ENCODE measurements at places on chromosomes 2 and 18.

GRCh38 chr18:13809531-13810255, 14.3 kb upstream of the MC5R start:
- no peak for DNase-seq

GRCh38 chr2:46079985-46080560, 217.1 kb upstream of the EPAS1 start:
- no peak for DNase-seq

DNA sequence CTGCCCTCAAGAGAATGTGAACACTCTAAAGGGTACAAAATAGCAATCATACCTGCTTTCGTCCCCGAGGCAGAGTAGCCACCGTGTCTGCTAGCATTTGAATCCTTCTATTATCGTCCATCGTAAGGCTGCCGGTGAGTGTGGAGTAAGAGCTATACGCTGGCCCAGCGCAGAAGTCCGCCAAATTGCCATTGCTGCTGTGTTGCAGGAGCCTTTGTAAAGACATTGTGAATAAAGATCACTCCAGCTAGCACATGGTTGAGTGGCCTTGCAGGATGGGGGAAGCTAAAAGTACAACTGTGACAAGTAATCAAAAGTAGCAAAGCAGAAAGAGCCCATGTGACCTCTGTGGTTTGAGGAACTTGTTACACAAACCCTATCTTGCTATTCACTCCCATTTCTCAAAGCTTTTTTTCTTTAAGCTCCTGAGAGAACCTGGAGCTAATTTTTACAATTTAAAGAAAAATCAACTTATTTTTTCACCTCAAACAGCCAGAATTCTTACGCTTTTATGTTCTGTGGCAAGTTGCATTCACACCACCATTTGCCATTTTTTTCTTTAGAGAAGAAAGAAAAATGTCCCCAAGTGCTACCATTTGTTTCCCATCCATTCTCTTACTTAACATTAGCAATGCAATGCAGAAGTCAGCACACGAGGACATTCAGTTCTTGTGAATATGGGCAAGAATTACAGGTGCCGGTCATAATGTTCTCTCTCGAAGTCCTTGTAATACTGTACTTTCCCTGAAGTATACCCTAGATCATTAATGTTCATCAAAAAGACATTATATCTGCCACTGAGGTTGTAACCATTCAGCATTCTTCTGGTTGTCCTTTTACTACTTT, at the start of gene CYTIP:
Gene CYTIP (minus strand): TSS at position 295 of the 846 bp plus-strand sequence. CDS start 69 bp downstream, at position 226.
- no peak for DNase-seq

GRCh38 chr2:70690846-70691245, 77.2 kb downstream of the ADD2 start:
- DNase-seq: no peak

DNA sequence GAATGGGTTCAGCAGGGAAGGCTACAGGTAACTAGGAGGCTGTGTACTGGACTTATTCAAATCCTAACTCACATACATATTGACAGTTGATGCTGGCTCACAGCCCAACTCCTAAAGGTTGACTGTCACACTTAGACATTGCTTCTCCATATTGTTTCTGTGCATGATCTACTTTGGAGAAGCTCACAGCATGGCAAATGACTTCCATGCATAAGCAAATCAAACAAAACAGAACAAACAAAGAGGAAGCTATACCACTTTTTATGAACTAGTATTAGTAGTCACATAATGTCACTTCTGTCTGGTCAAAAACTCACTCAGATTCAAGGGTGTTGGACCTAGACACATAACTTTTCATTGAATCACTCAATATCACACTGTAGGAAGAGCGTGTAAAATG, 43.8 kb upstream of the CDH19 start:
- DNase-seq: no peak

DNA sequence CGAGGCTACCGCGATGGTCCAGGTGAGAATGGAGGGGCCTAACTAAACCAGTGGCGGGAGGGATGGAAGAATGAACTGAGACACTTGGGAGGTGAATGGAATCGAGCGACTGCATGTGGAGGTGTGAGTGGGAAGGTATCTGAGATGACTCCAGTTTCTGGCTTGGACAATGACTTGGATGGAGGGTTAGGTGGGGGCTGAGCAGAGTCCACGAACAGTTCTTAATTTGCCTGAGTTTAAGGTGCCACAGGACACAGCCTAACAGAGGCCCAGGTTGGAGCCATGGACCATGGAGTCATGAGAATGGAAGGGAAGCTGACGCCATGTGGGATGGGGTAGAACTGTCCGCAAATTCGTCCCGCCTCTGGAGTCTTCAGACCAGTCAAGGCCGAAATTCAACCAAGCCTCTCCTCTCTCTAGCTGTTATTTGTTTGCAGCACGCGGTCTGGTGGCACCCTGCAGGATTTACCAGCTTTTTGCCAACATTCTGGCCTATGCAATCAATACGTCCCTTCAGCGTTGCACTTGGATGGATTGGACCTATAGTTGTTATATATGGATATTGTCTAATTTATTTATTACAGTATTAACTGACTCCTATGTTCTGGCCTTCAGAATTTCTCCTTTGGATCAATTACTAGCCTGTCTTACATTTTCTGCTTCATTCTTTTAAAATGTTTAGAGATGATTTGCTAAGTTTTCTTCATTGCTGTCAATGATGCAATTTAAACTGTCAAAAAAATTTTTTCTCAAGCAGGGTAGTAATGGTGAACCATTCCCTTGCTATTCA, 940 bp upstream of the BOLA3 start:
- no peak for DNase-seq

DNA sequence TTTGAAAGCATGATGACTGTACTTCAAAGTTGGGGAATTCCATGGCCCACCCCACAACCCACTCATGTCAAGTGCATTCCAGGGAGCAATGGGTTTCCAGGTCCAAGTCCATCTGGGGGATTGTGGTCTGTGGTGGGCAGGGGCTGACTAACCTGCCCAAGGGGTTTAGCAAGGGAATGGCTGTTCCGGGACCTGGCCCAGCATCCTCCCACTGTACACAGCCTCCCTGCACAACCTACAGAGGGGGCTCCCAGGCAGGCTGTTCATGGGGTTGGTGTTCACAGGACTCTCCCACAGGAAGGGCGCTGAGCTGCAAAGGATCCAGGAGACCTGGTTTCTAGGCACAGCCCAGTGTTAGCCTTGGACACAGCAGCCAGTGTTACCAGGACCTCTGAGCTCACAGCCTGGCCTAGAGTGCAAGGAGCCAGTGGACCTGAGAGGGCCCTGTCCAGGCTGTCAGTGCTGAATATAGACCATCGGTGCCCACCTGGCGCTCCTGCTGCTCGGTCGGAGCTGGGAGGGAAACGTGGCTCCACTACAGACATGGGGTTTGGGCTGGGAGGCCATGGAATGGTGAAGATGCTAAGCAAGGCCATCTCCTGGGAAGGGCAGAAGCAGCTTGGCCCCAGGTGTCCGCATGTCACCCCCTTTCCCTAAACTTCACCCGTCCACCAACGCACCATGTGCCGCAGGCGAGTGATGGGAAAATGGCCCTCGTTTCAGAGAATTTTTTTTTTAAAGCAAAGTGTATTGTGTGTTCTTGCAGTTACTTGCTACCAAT, 317.2 kb downstream of the GBX2 start:
- DNase-seq: no peak

GRCh38 chr18:77512152-77512551, 262.5 kb downstream of the GALR1 start:
- DNase-seq: no peak

- no peak for DNase-seq
These were observed 692 bp upstream of the WNT6 start for GRCh38 chr2:218858671-218859555.

DNA sequence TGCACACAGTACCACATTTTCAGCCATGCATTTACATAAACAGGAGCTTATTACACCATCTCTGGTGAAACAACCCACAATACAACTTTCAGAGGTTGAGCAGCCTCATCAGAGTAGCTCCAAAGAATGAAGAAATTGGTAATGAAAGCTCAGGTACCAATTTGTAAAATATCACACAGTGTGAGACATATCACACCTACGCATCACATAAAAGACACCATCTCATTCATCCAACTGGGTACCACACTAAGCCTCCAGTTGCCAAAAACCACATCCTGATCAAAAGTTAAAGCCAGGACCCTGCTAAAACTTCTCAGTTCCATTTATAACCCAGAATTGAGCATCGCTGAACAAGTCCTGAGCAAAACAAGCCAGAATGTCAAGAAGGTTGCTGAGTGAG, 4.6 kb downstream of the TMEM163 start:
- DNase-seq: no peak

- DNase-seq: no peak
These were observed 356.5 kb upstream of the GULP1 start for GRCh38 chr2:187935126-187935525.

DNA sequence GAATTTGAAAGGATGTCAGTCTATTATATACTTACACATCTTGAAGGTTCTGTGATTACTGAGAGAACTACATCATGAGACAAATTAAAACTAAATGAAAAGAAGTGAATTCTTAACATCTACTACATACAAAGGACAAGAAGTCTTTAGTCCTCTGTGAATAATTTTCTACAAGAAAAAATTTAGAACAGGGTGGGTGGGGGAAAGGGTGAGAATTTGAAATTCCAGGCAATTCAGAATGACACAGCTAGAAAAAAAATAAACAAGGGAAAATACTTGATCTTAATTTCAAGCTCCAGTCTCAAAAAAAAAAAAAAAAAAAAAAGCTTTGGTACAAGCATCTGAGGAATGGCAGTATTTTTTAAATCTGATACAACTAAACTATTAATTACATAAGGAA, 15.5 kb downstream of the CUL3 start:
- DNase-seq: no peak

GRCh38 chr2:19435815-19436214, 77.4 kb upstream of the OSR1 start:
- no peak for DNase-seq

DNA sequence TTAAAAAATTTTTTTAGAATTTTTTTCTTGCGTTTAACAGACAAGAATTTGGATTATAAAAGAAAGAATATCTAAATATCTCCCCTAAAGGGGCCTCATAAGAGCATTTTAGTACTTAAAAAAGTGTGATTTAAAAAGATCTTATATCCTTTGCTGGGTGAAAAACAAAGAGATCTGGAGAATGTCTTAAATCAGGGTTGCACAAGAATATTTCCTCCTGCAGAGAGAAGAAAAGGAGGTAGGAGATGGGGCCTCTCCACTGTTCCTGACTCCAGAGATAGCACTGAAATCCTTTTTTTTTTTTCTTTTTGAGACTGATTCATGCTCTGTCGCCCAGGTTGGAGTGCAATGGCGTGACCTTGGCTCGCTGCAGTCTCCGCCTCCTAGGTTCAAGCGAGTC, 68.5 kb upstream of the OSR1 start:
- no peak for DNase-seq

GRCh38 chr2:19886261-19886660, 15.5 kb downstream of the TTC32 start:
- no peak for DNase-seq

GRCh38 chr2:88226754-88227153, 56.6 kb downstream of the THNSL2 start:
- no peak for DNase-seq

DNA sequence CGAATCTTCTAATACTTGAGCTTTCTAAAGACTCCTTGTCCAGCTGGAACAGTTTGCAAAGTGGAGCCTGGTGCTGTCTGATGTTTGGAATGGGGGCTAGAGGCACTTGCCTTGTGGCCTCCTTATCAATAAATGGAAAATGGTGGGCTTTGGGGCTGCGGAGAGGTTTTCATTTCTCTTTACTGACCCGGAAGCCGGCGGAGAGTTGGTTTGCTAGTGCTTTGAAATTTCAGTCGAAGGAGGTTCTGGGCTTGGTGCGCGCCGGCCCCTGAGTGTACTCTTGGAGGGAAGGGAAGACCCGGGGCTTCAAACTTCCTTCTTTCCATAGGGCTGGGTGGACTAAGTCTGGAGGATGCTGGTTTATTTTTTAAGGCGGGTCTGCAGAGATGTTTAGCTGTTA, 714 bp downstream of the RPIA start:
- peak; percentile 32 for DNase-seq

DNA sequence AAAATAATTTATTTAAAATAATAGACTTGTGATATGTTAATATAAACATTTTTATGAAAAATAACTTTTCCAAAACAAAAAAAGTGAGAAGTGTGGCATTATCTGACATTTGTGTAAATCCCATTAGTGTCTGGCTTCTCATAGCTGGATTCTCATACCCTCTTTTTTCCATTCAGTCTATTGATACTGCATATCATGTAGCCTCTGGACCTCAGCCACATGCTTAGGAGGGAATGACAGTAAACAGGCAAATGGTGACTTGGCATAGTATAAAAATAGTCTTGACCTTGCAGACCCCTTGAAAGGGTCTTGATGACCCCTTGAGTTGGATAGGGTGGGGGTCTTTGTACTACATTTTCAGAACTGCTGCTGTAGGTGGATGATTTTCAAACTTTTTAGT, 29.2 kb downstream of the GALNT1 start:
- DNase-seq: no peak

GRCh38 chr18:33729556-33729955, 151.5 kb downstream of the ASXL3 start:
- DNase-seq: no peak

GRCh38 chr2:7190587-7191324, 273.5 kb downstream of the RNF144A start:
- DNase-seq: no peak

GRCh38 chr18:56505971-56506370, 132.4 kb downstream of the TXNL1 start:
- DNase-seq: no peak

DNA sequence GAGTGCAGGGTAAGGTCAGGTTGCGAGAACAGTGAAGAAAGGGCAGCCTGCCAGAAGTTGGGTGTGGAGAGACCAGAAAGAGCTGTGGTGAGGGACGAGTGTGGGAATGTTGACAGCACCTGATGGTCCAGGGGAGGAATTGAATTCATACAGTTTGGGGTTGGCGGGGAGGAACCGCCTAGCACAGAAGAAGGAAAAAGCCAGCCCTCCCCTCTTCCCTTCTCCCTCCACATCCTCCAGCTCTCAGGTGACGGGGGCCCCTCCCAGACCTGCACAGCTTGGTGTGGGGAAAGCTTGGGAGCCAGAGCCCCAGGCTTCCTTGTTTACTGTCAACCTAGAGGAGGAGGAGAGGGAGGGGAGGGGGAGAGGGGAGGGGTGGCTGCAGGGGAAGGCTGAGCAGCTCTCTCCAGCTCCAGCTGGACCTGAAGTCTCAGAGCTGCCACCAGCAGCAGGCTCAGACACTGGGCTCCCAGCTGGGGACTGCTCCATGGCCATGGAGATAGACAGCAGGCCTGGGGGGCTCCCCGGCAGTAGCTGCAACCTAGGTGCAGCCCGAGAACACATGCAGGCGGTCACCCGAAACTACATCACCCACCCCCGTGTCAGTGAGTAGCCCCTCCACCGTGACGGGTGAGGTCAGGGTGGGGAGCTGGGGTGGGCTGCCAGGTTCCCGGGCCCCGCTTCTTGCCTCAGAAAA, at the start of gene ATP6V1B1:
Gene ATP6V1B1 (plus strand): TSS at position 433 of the 697 bp plus-strand sequence. CDS start 55 bp downstream, at position 488.
- peak; percentile 23 for DNase-seq

GRCh38 chr2:227506456-227506855, 34.5 kb downstream of the AGFG1 start:
- no peak for DNase-seq

GRCh38 chr18:79856119-79857007, 58.6 kb downstream of the KCNG2 start:
- no peak for DNase-seq

Measured in HepG2 (cell line).